ENCODE measurements at places on chromosomes 4 and X. TPM values are rescaled to one million over a fixed set of nuclear protein-coding genes. Genes with fewer than 3 reads are reported as not detected.

TLR7 gene
- 0.32 TPM for polyA plus RNA-seq

EDA2R gene
- polyA plus RNA-seq: 0.50 TPM

SOWAHD gene
- 0.70 TPM for polyA plus RNA-seq

TEX13B gene
- polyA plus RNA-seq: not detected

MGARP gene
- polyA plus RNA-seq: 0.33 TPM

PGRMC1 gene
- polyA plus RNA-seq: 270 TPM

MAGEC3 gene
- polyA plus RNA-seq: 0.57 TPM

DGAT2L6 gene
- not detected for polyA plus RNA-seq

FGF13 gene
- polyA plus RNA-seq: 27.9 TPM

NAP1L2 gene
- 4.7 TPM for polyA plus RNA-seq

TRIM61 gene
- polyA plus RNA-seq: 2.8 TPM

ITM2A gene
- polyA plus RNA-seq: 103 TPM

FGF16 gene
- polyA plus RNA-seq: 0.22 TPM

POU3F4 gene
- polyA plus RNA-seq: 7.4 TPM

CNGA1 gene
- 3.7 TPM for polyA plus RNA-seq

Measured in renal cortex interstitium (tissue), 15 donors.